ENCODE measurements at places on chromosomes 7 and 10.

DNA sequence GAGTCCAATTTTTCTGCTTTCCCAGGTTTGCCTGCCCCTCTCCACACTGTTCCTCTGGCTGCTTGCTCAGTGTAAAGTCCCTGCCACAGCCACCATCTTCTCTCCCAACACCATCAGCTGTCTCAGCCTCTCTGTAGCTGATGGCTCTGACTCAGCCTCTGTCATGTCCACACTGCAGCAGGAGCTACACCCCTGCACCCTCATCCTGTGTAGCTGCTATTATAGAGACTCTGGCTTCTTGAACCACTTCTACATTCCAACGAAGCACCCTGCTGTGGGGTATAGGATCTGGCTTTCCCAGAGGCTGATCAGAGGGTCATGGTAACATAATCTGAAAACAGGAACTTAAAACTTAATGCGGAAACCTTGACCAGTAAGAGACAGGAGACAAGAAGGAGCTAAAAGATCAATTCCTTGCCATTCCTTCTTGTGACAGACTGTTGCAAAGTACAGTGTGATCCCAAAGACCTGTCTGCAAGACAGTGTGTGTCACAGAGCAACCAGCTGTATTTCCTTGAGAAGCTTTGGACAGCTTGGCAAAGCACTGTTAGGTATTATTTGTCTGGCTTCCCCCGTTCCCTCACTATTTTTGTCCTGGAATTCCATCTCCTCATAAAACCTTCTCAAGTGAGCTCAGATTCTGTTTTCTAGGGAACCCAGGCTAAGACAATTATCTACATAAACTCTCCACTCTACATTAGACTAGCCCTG lies 42.3 kb downstream of the NRCAM start:
- DNase-seq, result no peak

DNA sequence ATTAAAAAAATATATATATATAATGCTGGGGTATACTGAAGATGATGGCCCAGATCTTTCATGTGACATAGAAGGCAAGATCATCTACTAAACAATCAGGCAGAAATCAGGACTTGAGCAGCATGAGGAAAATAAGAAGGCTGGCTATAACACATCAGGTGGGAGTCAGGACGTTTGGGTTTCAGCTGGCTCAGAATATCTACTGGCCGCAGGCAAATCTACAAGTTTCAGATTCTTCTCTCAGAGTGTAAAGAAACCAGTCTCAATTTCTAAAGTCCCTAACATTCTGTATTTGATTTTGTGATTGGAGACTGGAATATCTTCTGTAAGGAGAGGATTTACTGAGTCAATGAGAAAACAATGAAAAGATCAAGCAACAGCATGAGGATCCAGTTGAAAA lies 37.7 kb upstream of the FAM3C start:
- DNase-seq, result no peak

- DNase-seq, result no peak
Observed at GRCh38 chr7:115708013-115708341, 322.6 kb downstream of the TFEC start.

DNA sequence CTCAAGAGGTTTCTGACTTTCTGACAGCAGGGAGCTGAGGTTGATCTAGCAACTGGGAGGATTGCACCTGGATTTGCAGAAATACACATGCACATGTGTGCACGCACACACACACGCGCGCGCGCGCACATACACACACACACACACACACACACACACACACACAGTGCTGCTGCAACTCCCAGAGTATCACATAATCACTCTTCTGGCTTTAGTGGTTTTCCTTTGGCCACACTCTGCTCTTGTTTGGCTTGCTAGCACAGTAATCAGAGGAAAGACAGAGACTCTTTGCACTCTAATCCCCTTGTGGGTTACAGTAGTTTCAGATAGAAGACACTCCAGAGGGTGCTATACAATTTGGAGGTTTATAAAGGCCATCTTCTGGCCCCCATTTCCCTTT lies 705.0 kb downstream of the AUTS2 start:
- DNase-seq, result no peak

- DNase-seq, result no peak
Observed at GRCh38 chr10:72278668-72279393, 5.1 kb downstream of the DDIT4 start.

DNA sequence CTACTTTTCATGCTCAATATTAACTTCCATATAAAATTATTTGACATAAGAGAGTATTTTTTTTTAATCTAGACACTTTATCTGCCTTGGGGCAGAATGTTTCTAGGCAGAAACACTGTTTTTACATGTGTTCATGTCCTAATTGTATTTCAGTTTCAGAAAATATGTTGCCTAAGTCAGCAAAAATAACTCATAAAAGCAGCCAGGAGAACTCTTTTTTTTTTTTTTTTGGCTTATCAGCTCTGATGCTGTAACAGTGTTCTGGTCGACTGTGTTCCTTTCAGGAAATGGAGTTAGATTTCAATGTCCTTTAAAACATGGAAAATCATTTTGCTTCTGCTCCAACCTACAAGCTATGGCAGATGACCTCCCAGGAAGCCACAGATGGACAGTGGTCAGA lies 63.2 kb upstream of the OPALIN start:
- no peak for DNase-seq

DNA sequence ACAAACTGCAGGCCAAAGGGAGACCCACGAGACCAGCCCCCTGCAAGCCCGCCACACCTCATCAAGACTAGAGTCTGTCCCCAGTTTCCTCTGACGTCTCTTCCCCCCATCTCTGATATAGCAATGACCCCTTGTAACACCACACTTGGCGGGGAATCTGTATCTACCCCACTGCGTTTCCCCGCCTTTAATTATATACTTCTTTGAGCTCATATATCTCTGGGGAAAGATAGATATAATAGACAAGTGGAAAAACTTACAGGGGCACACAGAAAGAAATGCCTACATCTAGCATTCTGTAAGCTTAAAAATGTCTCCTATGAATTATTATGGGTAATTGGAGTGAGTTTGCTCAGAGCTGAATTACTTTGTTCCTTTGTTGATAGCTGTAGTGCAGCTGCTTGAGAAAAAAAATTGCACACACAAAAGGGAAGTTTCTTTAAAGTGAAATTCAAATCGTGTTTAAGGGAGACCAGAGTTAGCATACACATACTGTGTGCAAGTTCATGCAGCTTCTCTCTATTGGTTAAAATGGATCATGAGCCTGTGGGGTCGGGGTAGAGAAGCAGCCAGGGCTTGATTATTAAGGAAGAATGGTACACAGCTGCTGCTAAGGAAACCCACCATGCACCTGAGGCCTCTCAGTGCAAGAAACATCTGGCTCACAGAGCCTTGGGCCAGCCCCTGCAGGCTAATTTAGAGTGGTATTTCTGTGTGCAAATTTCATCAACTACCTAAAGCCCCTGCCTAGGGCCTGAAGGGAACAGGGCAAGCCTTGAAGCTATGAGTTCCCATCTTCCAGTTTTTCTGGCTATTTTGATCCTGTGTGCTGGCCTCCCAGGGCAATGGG lies 32.5 kb downstream of the CDCA7L start:
- no peak for DNase-seq

- no peak for DNase-seq
Observed at GRCh38 chr7:150856303-150857275, 4.3 kb downstream of the AOC1 start.

DNA sequence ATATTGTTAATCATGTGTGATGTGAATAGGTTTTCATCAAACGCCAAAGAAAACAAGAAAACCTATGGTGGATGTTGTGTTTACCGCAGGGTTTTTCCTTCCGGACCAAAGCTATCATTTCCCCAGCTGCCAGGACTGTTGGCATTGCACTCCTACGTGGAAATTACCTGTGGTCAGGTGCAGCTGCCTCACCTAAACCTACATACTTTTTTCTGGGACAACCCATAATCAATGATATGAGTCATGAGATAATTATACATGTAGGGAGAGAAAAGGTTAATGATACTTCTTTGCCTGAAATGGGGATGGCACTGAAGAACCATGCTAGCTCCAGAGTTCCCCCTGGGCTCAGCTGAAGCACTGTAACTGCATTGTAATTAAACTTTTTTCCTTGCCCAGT lies 223.6 kb upstream of the SEMA3E start:
- DNase-seq, result no peak

DNA sequence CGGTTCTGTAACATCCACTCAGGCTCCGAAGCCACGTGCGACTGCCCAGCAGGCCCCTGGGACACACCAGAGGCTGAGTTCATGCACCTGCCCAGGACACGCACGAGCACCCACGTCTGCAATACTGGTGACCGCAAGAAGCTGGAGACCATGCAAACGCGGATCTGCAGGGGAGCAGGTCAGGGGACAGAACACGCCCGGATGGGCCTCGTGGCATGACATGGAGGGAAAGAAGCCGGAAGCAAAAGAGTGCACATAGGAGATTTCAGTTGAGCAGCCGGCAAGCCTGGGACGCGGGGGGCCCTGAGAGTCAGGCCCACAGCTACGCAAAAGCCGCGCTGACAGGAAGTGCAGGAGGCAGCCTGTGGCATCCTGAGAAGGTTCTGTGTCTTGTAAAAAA lies 73.7 kb downstream of the FOXL3 start:
- no peak for DNase-seq

- DNase-seq, result no peak
Observed at GRCh38 chr10:126068322-126068721, 172.0 kb downstream of the FANK1 start.

DNA sequence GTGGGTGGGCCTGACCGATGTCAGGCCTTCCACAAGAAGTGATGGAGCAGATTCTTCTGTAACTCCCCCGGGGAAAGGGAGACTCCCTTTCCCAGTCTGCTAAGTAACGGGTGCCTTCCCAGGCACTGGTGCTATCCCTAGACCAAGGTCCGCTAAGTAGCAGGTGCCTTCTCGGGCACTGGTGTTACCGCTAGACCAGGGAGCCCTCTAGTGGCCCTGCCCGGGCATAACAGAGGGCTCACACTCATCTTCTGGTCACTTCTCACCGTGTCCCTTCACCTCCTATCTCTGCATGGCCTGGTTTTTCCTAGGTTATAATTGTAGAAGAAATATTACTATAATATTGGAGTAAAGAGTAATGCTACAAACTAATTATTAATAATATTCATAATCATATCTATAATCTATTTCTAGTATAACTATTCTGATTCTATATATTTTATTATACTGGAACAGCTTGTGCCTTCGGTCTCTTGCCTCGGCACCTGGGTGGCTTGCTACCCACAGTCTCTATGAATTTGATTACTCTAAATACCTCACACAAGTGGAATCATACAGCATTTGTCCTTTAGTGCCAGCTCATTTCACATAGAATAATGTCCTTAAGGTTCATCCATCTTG lies 1378.7 kb downstream of the XPNPEP1 start:
- DNase-seq, result no peak

DNA sequence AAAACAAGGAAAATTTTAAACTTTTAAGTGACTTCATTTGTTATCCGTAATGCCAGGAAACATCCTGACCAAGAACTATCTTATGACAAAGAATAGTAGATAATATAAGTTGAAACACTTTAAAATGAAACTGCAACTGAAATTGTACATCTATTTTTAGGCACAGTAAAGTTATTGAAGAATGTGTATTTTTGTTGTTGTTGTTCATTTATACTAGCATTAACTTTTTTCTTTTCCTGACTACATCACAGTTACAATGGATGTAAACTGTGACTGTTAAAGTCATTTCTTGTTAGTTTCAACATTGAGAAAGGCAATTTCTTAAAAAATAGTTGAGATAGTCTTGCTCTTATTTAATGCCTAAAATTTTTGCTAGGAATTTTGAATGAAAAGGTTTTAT lies 2.6 kb downstream of the CPED1 start:
- no peak for DNase-seq

GRCh38 chr7:128831994-128832879 lies 2.0 kb downstream of the FLNC start:
- DNase-seq, result no peak

- DNase-seq, result no peak
Observed at GRCh38 chr7:91503934-91504555, 239.8 kb downstream of the FZD1 start.

- DNase-seq, result no peak
Observed at GRCh38 chr7:93327006-93327633, 95.0 kb downstream of the VPS50 start.

DNA sequence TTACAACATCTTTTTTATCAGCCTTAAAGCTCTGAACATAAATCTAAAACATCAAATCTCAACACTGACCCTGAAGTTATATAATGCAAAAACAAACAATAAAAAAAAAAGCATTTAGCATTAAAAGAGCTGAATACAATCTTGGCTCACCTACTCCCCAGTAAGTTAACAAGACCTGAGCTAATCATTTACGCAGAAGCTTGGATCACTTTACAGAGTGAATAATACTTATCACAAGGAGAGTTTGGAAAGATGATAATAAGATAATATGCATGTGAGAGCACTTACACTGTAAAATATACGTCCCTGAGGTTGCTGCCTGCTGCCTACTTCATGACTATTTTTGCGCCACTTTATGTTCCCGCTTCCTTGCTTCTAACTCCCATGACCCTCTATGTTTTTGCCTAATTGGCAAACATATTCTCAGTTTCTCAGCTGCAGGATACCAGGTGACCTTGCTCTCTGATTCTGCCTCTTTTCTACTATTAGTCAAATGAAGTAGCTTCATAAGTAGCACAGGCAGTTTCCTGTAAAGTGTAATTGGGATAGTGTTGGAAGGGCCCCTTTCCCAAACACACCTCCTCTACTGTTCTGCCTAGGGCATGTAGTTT lies 333.6 kb downstream of the LRRTM3 start:
- DNase-seq, result no peak

DNA sequence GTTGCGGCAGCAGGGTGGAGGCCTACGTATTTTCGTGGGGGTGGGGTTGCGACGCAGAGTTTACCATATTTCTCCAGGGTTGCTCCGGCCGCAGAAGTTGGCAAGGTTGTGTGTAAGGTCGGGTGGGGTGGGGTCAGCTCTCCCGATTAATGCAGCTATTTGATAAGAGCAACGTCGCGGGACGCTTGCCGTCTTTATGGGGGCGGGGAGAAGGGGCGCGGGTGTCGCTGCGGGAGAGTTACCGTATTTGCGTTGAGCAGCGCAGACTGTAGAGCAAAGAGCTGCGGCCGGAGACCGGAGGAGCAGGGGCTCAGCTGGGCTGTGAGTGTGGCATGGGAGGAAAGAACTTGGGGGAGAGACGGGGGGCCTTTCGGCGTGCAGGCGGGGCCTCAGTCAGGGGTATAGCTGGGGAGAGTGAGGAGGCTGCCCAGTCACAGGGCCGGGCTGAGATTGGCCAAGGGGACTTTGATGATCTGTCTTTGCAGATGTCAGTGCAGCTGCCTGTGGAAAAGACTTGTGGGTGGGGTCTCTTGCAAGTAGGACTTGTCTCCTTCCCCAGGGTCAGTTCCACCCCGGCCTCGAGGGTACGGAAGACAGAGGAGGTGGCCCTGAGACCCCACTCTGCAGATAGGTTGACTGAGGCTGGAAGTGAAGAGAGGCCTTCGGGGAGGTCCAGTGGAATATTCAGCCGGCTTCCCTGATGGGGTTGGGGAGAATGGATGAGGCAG lies 26.6 kb downstream of the ZNF775 start:
- no peak for DNase-seq

- no peak for DNase-seq
Observed at GRCh38 chr10:62541811-62542210, 167.6 kb downstream of the ZNF365 start.

GRCh38 chr10:38047666-38048065 lies 37.2 kb downstream of the ZNF33A start:
- no peak for DNase-seq

- DNase-seq, result no peak
Observed at GRCh38 chr7:37027104-37027503, 302.8 kb upstream of the AOAH start.
